Glomerular endothelial cell (primary cell): ENCODE measurements at places on chromosomes 16 and 17. TPM values are rescaled to one million over a fixed set of nuclear protein-coding genes. Genes with fewer than 3 reads are reported as not detected.

SCNN1B gene
- total RNA-seq, result 0.19 and 0.29 TPM in 2 replicates

STH gene
- total RNA-seq, result not detected in 2 replicates

GRCh38 chr17:77793146-77793970 lies 165.1 kb upstream of the TNRC6C start:
- DNase-seq, result no peak

GRCh38 chr16:4792951-4793513 lies 2.1 kb upstream of the SMIM22 start:
- no peak for DNase-seq

- DNase-seq, result no peak
Observed at GRCh38 chr16:80060470-80060869, 459.9 kb upstream of the MAF start.
